ENCODE measurements at places on chromosomes 16 and 17. TPM values are rescaled to one million over a fixed set of nuclear protein-coding genes. Genes with fewer than 3 reads are reported as not detected.

ADAM11 gene
- 0.66 TPM for total RNA-seq

KRTAP4-5 gene
- not detected for total RNA-seq

CCT6B gene
- total RNA-seq = 1.2 TPM

HLF gene
- total RNA-seq = 0.51 TPM

CBLN1 gene
- not detected for total RNA-seq

PRSS36 gene
- total RNA-seq = 0.17 TPM

PIMREG gene
- 10.6 TPM for total RNA-seq

DNA sequence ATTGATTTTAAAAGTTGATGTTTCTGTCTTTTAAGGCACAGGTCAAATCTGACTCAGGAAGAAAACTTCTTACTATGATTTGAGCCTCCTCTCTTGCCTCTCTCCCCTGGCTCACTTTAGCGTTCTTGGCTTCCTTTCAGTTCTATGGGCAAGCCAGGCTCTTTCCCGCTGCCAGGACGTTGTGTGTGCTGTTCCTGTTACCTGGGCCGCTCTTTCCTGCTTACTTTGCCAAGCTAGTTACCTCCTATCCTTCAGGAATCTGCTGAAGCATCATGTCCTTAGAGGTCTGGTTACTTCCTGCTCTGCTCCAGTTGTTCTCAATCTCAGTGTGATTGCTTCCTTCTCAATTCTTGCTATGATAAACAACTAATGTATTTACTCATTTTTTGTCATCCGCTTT is 1108.5 kb upstream of the EEF2KMT start:
- no peak for DNase-seq
- no peaks in the 10 kb centered on the region for H3K4me1 ChIP-seq
- no peak overlapping the region for H3K4me3 ChIP-seq
- no peaks in the 10 kb centered on the region for H3K27me3 ChIP-seq
- H3K27ac ChIP-seq = no peak overlapping the region

GRCh38 chr16:11515540-11516430 is 70.9 kb downstream of the LITAF start:
- peaks cover 6% of the 10 kb centered on the region for H3K27me3 ChIP-seq
- no peak for DNase-seq
- H3K36me3 ChIP-seq = no peaks in the 10 kb centered on the region
- H3K27ac ChIP-seq = no peak overlapping the region
- no peaks in the 10 kb centered on the region for H3K4me1 ChIP-seq

- no peak overlapping the region for H3K4me3 ChIP-seq
- H3K27me3 ChIP-seq = no peaks in the 10 kb centered on the region
- no peaks in the 10 kb centered on the region for H3K4me1 ChIP-seq
- H3K27ac ChIP-seq = no peak overlapping the region
- DNase-seq = no peak
These were observed 20.1 kb downstream of the GID4 start for GRCh38 chr17:18059283-18059682.

DNA sequence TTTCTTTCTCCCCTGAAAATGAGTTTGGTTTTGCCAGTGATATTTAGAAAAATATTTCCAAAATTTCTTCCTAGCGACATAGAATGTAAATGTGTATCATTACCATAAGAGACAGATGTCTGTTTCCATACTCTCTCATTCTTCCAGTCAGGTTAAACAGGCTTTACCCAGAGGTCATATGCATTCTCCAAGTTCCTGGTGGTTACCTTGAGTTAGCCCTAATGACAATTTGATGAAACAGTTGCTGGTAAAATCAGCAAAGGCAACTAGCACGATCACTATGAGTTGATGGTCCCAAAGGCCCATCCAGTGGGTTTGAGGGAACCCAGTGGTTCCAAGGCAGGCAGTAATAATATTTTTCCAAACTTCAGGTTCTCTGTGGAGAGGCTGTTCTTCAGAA is 103.6 kb upstream of the TBX2 start:
- H3K27ac ChIP-seq = no peak overlapping the region
- H3K4me1 ChIP-seq = peaks cover 27% of the 10 kb centered on the region
- DNase-seq = no peak

DNA sequence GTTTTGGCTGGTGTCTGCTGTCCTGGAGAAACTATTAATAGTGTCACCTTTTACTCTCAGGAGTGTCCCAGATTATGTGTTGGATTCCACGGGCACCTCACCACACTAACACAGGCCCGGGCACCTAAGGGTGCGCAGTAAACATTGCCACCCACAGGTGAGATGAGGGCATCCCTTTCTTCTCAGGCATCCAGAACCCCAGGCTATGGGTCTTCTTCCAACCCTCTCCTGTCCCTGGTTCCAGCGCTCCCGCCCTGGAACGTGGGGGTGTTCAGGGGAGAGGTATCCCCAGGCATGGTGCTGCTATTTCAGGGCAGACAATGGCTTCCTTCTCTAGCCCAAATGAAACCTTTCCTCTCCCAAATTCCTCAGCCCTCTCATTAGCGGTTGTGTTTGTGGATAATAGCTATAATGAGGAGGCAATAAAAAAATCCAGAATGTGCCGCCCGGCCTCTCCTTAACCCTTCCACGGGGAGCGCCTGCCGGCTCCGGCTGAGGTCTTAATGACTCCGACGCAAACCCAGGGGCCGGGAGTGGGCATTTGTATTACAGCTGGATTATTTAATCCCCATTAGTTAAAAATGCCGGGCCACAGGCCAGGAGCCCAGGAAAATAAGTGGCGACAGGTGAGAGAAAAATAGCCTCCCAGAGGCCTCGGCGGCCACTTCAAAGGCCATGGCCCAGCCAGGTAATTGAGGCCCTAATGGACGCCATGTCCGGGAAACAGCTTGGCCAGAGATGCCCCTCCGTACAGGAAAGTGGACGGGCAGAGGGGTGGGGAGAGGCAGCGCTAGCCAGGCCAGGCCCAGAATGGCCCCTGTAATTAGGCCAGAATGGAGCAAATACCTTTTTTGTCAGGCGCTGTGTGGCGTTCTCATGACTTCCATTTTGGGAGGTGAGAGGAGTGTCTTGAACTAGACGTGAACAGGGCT is 102.8 kb downstream of the IRX5 start:
- H3K4me1 ChIP-seq = no peaks in the 10 kb centered on the region
- DNase-seq = no peak
- H3K4me3 ChIP-seq = no peak overlapping the region
- no peaks in the 10 kb centered on the region for H3K36me3 ChIP-seq

DNA sequence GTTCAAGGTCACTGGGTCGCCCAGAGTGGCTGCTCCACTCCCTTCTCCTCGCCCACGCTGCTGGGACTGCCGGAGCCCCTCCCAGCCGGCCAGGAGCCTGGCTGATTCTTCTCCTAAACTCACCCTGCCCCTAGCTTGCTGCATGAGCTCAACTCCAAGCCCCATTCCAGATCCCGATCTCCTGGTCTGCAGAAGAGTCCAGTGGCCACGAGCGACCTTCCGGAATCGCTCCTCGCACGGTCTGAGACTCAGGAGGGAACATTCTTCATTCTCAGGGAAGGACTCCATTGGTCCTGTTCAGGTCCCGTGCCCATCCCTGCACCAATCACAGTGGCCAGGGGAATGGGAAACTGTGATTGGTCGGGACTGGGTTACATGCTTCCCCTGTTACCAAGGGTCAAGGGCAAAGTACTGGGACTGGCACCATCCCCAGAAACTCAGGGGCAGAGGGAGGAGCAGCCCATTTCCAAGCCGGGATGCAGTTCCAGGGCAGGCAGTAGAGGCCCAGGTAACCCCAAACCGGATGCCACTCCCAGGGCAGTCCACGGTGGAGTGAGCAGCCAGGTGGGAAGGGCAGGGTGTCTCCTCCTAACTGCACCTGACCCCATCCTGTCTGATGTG is 24.5 kb upstream of the CIBAR2 start:
- no peaks in the 10 kb centered on the region for H3K36me3 ChIP-seq
- peak overlapping the region; percentile 24 for H3K27ac ChIP-seq
- peaks cover 16% of the 10 kb centered on the region for H3K4me1 ChIP-seq
- DNase-seq = no peak
- no peaks in the 10 kb centered on the region for H3K27me3 ChIP-seq
- no peak overlapping the region for H3K4me3 ChIP-seq

DNA sequence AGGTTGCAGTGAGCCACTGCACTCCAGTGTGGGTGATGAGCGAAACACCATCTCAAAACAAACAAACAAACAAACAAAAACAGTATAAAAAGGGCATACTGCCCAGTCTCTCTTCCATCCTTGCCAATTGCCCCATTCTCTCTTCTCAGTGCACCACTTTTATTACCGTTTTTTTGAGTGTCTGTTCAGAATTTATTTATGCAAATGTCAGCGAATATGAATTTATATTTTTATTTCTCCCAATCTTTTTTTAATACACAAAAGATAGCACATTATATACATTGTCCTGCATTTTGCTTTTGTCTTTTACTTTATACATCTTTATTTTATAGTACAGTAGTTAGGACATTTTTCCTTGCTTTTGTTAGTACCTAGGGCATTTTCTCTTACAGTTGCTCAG is 19.6 kb downstream of the RNF135 start:
- no peaks in the 10 kb centered on the region for H3K27me3 ChIP-seq
- H3K27ac ChIP-seq = no peak overlapping the region
- no peaks in the 10 kb centered on the region for H3K4me1 ChIP-seq
- H3K36me3 ChIP-seq = no peaks in the 10 kb centered on the region
- H3K4me3 ChIP-seq = no peak overlapping the region

- H3K27ac ChIP-seq = no peak overlapping the region
- H3K27me3 ChIP-seq = no peaks in the 10 kb centered on the region
- peaks cover 3% of the 10 kb centered on the region for H3K4me1 ChIP-seq
- no peak for DNase-seq
- H3K4me3 ChIP-seq = no peak overlapping the region
These were observed 43.6 kb upstream of the CACNG5 start for GRCh38 chr17:66791347-66791746.

DNA sequence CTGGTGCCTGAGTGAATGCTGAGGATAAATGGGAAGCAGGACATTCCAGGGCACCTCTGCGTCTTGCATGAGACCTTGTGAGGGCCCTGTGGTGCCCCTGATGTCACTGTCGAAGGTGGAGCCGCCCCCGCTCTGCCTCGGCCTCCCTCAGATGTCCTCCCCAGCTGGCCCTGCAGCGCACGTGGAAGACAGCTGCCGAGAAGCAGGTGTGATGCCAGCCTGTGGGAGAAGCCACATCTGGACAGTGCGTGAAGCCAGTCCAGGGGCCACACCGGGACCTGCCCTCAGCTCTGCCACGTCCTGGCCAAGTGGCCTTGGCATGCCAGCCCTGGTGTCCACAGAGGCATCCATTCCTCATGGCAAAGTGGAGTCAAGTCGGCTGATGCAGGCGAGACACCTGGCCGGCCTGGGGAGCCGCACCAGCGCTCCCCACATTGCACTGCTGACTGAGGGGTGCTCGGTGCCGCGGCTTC is 21.6 kb upstream of the METRNL start:
- no peak overlapping the region for H3K27ac ChIP-seq
- peaks cover 17% of the 10 kb centered on the region for H3K4me1 ChIP-seq
- no peaks in the 10 kb centered on the region for H3K36me3 ChIP-seq
- no peaks in the 10 kb centered on the region for H3K27me3 ChIP-seq

DNA sequence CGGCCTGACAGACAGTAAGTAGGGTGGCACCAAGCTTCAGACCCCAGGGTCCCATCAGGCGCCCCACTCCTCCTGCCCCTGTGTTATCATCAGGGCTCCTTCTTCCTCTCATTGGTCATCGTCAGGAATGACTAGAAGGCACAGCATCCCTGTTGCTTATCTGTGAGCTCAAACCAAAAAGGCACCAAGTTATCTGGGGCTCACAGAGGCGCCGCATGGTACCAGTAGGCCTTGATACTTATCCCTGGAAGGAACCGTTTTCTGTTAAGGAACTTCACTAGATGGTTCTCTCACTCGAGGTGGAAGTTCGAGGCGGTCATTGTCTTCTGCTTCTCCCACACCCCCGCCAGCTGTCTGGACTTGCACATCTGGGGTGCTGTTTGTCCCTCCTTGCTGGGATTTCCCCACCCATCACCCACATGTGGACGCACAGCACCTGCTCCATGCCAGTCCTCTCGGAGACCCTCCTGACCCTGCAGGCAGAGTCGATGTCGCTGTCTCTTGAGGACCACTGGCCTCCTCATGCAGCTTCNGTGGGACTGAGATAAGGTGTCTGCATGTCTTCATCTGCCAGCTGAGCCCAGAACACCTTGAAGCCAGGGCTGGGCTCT is 52.1 kb downstream of the METRNL start:
- no peaks in the 10 kb centered on the region for H3K36me3 ChIP-seq
- no peak overlapping the region for H3K4me3 ChIP-seq
- H3K27me3 ChIP-seq = no peaks in the 10 kb centered on the region
- H3K4me1 ChIP-seq = no peaks in the 10 kb centered on the region
- no peak overlapping the region for H3K27ac ChIP-seq

DNA sequence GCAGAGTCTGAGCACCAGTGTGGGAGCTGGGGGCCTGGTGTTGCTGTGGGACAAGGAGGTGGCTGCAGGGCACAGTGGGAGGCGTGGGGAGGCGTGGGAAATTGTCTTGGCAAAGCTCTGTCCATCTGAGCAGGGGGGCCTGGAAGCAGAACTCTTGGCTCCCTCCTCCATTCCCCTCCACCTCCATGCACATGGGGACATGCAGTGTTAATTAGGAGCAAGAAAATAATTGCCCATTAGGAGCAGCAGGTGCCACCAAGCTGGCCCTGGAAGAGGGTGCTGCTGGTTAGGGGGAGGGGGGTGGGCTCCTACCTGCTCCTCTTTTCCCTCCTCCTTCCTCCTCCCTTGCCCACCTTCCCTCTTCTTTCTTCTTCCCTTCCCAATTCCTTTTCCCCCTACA is 4.5 kb downstream of the TTYH2 start:
- DNase-seq = no peak
- no peak overlapping the region for H3K4me3 ChIP-seq
- no peaks in the 10 kb centered on the region for H3K4me1 ChIP-seq
- H3K27me3 ChIP-seq = peaks cover 4% of the 10 kb centered on the region
- no peak overlapping the region for H3K27ac ChIP-seq
- H3K36me3 ChIP-seq = no peaks in the 10 kb centered on the region

GRCh38 chr17:65553009-65553645 is 8.3 kb downstream of the AXIN2 start:
- H3K4me1 ChIP-seq = peaks cover 28% of the 10 kb centered on the region
- H3K27me3 ChIP-seq = peaks cover 2% of the 10 kb centered on the region
- DNase-seq = peak; percentile 91
- no peaks in the 10 kb centered on the region for H3K36me3 ChIP-seq
- H3K4me3 ChIP-seq = peak overlapping the region; percentile 27

DNA sequence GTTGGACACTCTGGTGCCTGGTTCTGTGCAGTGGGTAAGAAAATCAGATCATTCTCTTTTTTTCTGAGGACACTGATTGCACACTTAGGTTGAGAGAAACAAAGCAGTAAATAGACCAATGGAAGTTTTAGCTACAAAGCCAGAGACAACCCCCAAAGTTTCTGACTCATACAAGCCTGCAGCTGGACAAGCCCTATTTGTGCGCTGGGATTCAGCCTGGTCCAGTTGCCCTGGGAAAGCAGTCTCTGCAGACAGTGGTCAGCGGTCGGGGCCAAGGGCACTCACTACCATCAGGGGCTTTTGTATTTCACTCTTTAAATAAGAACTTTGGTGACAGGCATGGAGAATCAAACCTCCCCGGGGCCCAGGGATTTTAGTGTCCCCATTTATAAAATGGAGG is 6.0 kb upstream of the RHBDL3 start:
- H3K27ac ChIP-seq = no peak overlapping the region
- peaks cover 9% of the 10 kb centered on the region for H3K4me1 ChIP-seq
